Erythroblast (primary cell): ENCODE measurements at places on chromosomes 3 and 15.

DNA sequence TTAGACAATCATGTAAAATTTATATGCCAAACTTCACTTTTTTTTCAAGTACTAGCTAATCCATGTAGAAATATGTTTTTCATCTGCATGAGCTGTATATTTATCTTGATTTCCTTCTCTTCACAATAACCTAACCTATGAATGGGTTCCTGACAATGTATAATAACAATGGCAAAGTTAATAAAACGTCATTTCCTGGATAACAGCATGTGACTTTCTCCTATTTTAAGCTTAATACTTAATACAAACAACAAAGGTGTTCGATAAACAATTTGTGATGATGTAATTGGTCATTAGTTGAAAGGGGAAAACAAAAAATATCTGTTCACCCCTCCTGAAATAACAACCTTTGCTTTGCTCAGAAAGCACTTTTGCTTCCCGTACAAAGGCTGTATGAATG lies 20.4 kb downstream of the CD200 start:
- no peak for DNase-seq

GRCh38 chr3:64621726-64622395 lies 65.9 kb downstream of the ADAMTS9 start:
- no peak for DNase-seq

- no peak for DNase-seq
Observed at GRCh38 chr15:28963711-28964081, 77.9 kb downstream of the APBA2 start.

GRCh38 chr15:50627351-50628055 lies 59.1 kb downstream of the TRPM7 start:
- peak; percentile 13 for DNase-seq

DNA sequence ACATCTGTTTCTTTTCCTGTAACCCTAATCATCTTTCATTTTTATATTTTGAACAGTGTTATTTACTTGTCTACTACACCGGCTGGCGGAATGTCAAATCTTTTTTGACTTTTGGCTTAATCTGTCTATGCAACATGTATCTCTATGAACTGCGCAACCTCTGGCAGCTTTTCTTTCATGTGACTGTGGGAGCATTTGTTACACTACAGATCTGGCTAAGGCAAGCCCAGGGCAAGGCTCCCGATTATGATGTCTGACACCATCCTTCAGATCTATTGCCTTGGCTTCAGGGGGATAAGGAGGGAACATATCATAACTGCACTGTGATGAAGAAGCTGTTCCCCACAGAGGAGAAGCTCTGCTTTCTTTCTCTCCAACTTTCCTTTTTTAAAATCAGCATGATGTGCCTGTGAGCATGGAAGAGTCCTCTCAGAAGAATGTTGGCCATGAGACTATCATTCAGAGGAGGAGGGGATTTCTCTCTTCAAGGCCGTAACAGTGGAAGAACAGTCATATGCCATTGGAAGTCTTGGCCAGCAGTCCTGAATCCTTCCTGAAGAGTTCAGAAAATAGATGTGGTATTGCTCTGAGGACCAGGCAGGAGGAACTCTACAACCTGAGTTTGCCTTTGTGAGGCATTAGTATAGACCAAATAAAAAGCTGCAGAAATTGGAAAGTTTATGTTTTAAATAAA lies 69.9 kb downstream of the SEC22A start:
- DNase-seq: no peak

- no peak for DNase-seq
Observed at GRCh38 chr3:183774631-183775030, 50.7 kb downstream of the MAP6D1 start.
